ENCODE measurements at places on chromosomes 5 and 9.

DNA sequence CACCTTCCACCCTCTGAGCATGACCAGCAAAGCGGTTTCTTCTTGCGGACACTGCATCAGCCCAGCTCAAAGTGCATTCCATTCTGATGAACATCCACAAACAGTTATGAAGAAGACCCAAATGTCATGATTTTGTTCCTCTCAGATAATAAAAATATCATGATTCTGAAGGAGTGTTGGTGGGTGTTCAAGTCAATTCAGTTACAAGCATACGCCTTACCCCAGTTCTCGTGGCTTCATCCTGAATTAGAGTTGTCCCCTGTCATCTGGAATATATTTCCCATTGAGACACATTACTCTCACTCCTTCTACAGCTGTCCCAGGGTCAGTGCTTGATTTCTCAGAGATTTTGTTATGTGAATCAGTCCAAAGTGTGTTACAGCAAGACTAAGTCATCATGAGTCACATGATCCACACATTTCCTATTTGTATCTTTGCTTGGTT is 325.4 kb downstream of the RFX3 start:
- no peak for DNase-seq

DNA sequence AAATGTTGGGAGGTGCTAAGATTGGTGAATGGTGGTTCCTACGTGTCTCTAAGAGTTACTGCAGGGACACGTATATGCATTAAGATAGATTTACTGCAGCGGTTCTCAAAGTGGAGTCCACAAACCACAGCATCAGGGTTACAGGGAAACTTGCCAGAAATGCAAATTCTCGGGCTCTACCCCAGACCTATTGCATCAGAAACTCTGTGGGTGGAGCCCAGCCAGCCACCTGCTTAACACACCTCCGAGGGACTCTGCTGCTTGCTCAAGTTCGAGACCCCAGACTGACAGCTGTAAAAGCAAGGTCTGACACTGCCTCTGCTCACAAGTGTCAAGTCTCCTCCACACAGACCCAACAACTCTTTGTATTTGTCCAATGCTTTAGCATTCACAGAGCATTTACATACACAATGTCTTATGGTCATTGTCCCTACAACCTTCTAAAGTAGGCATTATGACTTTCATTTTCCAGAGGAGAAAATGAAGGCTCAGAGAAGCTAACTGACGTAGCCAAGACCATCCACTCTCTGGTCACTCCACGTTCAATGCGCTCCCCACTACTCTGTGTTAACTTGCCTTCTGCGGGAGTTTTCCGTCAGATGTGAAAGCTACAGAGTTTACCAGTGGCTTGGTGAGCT is 48.8 kb downstream of the HSD17B3 start:
- no peak for DNase-seq

- no peak for DNase-seq
Observed at GRCh38 chr5:1067141-1068121, 44.4 kb downstream of the SLC12A7 start.

DNA sequence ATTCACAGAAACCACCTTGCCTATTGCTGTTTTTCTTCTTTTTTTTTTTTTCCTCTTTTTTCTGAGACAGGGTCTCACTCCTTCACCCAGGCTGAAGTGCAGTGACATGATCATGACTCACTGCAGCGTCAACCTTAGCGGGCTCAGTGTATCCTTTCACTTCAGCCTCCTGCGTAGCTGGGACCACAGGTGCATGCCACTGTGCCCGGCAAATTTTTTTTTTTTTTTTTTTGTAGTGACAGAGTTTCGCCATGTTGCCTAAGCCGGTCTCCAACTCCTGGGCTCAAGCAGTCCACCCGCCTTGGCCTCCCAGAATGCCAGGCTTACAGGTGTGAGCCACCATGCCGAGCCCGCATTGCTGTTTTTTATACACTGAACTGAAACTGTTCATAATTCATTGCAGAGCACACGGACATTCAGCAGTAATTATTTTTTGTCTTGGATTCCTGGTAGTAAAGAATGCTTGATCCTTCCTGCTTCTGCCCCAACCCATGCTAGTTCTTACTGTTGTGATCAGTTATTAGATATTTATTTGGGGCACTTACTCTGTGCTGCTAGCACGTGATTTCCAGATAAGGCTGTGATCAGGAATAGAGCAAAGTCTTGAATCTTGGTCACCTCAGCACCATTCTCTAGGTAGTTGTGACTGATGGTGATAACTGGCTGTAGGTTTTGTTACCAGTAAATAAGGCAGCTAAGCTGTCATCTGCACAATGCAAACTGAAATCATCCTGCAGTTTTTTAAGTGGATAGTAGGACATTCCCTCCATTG is 14.0 kb downstream of the MAP3K1 start:
- DNase-seq = no peak

- peak; percentile 30 for DNase-seq
Observed at GRCh38 chr9:70352802-70353201, 61.7 kb downstream of the KLF9 start.

GRCh38 chr5:179149278-179149677 is 89.1 kb downstream of the ZNF354C start:
- no peak for DNase-seq

GRCh38 chr5:110751902-110752762 is 13.3 kb downstream of the SLC25A46 start:
- DNase-seq = no peak

GRCh38 chr5:33231935-33232334 is 208.8 kb upstream of the TARS1 start:
- DNase-seq = no peak

GRCh38 chr9:130246126-130246525 is 19.4 kb upstream of the HMCN2 start:
- DNase-seq = peak; percentile 14

DNA sequence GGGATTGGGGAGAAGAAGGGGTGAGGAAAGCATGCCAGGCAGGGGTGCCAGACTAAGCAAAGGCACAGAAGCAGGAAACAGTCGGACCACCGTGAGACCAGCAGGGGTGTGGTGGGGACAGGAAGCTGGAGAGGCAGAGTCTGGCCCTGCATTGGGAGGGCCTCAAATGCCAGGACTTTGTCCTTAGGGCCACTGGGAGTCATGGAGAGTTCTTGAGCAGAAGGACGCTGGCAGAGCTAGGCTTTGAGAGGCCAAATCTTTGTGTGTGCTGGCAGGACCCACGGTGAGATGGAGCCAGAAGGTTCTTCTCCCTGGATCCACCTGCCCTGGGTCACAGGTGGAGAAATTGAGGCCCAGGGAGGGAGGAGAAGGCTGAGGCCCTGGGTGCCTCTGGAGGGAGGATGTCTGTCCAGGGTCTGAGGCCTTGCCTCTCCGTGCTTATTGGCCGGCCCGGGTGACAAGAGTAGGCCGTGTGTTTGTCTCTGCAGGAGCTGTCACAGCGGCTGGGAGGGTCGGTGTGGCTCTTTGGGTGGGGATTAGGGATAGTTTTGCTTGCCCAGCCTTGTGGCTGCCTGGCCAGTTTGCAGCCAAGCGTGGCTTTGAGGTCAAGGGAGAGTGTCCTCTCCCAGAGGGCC is 1.8 kb upstream of the ENG start:
- DNase-seq = no peak

DNA sequence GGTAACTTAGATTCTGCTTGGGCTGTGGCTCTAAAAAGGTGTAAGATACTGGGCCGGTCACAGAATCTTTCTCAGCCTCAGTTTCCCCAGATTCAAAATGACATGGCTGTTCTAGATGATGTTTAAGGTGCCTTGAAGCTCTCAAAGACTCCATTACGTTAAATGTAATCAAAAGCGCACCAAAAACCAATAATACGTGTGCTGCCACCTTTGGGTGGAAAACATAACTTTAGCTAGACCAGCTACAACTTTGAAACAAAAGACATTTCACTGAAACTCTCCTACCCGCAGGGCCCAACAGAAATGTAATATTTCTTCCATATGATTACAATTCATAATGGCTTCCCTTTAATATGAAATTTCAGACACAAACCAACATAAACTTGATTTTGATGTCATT is 35.0 kb upstream of the PCSK5 start:
- DNase-seq = peak; percentile 38

GRCh38 chr5:74556631-74557595 is 83.6 kb downstream of the ENC1 start:
- DNase-seq = no peak

DNA sequence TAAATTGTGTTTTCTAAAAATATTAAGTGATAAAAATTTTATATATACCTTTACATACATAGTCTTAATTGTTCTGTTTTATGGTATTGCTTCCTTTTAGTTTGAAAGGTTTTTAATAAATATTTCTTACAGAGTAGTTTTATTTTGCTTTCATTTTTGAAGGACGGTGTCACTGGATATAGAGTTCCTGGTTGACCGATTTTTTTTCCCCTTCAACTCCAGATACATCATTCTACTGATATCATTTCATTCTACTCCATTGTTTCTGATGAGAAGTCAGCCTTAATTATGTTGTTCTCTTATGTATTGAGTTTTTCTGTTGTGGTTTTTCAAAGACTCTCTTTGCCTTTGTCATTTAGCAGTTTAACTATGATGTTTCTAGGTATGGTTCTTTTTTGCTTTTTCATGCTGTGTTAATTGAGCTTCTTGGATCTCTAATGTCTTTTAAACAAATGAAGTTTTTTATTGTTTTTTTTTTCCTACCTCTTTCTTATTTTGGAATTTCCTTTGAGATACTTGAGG is 30.4 kb downstream of the MTREX start:
- no peak for DNase-seq

GRCh38 chr9:123511326-123512277 is 155.6 kb downstream of the CRB2 start:
- no peak for DNase-seq

DNA sequence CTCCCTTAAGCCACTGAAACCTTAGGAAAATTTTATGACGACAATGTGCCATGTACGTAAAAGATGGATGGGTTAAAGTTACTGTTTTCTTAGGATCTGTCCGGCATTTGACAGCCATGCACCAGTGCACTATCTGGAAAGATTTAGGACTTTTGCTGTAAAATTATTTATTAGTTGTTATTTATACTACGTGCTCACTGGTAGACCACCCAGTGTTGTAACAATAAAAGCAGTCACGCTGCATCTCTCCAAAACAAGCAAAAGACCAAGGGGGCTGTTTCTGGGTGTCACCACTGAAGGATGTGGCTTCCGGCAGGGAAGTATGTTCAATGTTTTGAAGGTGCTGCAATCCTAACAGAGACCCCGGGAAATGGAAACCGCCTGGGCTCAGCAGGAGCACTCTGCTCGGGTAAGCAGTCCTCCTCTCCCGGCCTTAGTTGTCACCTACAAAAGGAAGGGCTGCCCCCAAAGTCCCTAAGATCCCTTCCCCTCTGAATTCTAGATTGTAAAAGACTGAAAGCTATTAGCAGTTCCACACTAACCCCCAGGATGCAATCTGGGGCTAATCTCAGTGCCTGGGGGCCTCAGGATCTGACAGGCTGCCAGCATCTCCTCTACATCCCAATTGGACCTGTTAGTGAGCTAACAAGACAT is 38.6 kb downstream of the SAXO1 start:
- DNase-seq = peak; percentile 40

DNA sequence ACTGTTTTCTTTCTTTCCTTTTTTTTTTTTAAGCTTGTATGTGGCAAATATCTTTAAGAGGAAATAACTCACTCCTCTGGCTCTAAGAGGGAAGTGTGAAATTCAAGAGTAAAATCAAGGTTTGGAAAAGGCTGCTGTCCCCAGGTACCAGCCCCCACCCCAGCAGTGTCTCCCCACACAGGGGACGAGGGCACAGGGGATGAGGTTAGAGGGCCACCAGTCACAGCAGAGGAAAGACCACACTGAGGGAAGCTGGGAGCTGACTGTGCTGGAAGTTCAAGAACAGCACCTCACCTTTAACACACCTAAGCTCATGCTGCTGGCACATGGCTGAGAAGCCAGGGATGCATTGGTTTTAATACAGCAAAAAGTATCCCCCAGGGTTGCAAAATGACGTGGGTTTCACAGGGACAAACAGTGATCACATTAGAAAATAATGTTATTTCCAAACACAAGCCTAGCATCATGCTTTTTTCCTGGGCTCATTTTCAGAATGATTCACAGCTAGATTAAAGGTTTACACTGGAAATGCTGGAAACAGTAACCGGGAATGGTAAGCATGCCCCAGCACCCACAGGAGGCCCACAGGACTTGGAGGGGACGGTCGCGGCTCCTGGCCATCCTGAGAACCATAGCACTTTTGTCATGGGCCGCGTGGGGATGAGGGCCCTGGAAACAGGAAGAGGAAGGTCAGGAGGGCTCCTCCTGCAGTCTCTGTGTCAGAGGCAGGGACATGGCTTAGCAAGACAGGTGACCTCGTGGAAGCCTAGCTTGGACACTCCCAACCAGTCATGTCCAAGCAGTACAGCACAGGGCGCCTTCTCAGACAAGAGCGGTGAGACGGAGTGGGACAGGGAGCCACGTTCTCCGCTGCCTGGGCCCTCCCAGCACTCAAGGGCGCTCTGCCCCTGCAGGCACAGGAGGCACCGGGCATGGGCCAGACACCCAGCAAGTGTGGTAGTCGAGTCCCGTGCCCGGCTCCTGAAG is 6.9 kb downstream of the LPCAT1 start:
- DNase-seq = peak; percentile 5

DNA sequence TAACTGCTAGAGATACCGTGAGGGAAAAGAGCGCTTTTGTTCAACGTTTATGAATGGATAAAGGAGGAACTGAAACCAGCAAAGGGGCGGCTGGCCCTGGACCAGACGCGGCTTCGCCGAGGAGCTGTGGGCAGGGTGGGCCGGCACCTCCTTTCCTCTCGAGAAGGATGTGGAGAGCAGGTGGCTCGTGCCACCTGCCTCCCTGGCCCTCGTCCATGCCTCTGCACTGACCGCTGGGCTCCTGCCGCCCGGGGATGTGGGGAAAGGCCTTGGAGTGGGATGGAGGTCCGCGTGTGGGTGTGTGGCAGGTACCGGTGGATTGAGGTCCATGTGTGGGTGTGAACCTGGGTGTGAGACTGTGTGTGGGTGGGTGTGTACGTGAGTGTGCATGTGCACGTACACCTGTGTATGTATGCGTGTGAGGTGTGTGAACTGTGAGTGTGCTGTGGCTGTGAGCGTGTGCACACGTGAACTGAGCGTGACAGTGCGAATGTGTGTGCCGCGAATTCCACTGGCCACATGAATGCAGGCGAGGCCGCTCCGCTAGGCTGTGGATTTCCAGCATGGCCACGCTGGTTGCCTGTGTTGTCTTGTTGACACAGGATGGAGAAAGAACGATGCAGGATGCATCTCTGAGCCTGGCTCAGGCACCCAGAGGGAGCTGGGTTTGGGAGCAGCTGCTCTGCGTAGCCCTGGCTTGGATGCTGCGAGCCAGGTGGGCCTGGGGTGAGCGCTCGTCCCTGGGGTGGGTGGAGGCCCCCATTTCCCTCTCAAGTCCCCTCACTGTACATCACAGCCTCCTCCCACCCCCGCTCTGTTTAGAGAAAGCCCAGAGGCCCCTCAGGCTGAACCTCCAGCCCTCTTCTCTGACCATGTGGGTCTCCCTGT is 4.4 kb upstream of the CEP72 start:
- no peak for DNase-seq

GRCh38 chr5:99807346-99807745 is 727.8 kb upstream of the FAM174A start:
- DNase-seq = no peak
